Stimulated activated CD8-positive, alpha-beta memory T cell treated with anti-CD3 and anti-CD28 coated beads, Interleukin-4, amount 100 ng/mL, for 4 hours (primary cell): ENCODE measurements at places on chromosomes 2 and 18.

DNA sequence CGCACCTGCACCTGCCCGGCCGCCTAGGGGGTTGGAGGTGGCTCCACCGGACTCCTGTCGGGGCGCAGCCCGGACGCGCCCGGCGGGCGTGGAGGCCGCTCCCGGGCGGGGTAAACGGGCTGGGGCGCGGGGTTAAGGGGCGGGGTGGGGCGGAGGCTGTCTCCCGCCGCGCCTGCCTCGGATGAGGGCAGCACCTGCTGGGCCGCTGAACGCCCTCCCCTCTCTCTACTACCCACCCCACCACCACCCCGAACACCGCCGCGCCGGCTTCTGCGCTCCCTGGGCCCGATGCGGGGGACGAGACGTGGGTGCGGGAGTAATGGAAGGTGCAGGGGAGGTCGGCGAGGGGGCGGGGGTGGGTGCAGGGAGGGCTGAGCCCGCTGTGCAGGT lies 224.8 kb upstream of the ID2 start:
- DNase-seq, result no peak

- DNase-seq, result no peak
Measured at GRCh38 chr2:212723226-212723625, 184.6 kb upstream of the ERBB4 start.

GRCh38 chr18:37948471-37948870 lies 382.9 kb upstream of the CELF4 start:
- no peak for DNase-seq

- DNase-seq, result no peak
Measured at GRCh38 chr2:205187731-205188130, 494.6 kb upstream of the NRP2 start.

DNA sequence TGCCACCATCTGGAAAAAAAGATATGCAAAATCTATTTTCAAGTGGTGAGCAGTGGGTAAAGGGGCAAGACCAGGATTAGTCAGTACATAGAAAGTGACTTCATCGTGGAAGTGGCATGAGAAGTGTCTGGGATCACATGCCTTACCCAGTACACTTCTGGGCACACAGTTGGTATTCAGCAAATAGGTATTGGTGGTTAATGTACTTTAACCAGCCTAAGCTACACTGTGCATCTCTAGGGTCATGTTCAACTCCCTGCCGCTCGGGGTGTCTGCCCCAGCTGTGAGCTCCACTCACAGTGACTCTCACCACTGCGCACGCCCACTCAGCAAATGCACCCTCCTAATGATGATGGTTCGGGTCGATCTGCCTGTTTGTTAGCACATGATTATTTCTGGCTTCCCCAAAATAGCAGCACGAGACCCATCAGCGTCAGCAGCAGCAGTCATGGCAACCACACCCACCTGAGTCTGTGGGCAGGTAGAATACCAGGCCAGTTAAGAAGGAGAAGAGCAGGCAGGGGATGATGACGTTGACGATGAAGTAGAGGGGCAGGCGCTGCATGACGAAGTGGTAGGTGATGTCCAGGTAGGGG lies 11.1 kb downstream of the CHRNA1 start:
- no peak for DNase-seq

- no peak for DNase-seq
Measured at GRCh38 chr2:62286089-62286785, 90.3 kb downstream of the B3GNT2 start.

DNA sequence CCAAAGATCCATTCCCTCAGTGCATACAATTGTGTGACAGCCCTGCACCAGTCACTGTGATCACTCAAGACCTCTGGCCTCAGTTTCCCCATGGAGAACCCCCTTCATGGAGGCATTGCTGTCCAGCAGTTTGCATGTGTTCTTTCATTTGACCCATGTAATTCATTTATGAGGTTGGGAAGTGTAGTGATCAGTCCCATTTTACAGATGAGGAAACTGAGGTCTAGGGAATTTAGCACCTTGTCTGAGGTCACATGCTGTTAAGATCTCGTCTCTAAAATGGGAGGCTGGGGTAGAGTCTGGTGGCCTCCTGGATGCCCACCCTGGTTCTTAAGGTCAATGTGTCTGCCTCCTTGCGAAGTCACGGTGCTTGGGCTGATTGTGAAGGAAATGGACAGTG lies 19.1 kb downstream of the LDLRAD4 start:
- no peak for DNase-seq

DNA sequence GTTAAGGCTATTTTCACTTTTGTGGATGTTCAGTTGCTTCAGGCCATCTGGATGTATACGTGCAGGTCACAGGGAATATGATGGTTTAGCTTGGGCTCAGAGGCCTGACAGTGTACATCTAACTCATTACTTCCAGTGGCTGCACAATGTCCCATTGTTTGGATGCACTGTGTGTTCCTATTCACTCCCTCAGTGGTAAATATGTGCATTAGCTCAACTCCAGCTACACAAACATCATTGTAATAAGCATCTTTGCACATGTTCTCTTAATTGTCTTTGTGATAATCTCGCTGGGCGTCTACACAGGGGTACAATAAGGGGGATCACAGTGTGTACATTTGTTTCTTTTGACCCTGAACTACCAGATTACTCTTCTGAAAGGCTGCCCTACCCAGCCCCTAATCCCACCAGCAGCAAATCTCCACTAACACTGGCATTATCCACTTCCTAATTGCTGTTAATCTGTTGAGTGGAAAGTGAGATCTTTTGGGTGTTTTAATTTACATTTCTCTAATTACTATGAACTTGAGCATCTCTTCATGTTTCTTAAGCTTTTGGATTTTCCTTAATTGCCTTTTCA lies 56.1 kb upstream of the POLE4 start:
- DNase-seq, result no peak

- DNase-seq, result peak; percentile 91
Measured at GRCh38 chr2:96157649-96158553, 12.7 kb upstream of the DUSP2 start.

DNA sequence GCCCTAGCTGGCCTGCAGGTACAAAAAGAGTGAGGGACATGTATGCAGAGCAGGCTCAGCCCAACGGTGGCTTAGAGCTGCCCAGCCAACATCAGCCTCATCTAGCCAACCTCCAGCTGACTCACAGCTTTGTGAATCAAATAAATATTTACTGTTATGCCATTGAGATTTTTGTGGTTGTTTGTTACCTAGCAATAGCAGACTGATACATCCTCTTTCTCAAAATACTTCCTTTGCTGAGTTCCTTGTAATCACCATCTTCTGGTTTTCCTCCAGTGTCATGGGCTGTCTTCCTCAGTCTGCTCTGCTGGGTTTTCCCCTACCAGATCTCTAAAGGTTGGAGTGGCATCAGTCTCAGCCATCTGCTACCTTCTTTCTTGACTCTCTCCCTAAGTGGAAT lies 126.6 kb upstream of the SLC1A4 start:
- DNase-seq, result no peak

DNA sequence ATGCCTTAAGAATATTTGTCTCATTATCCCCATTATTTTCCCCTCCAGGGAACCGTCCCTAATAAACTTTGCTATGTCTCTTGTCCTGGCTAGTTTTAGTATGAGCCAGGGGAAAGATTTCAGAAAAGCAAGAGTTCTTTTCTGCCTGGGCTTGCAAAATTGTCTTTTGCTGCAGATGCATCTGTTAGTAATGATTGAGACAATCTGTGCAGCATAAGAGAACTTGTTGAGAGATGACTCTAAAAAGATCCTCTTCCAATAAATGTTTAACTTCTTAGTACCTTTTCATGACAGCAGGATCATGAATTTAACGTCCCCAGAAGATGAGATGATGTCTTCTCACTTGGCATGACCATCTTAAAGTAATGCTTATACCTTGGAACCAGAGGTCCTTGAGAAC lies 172.5 kb upstream of the CREB1 start:
- DNase-seq, result no peak

GRCh38 chr2:17160594-17160993 lies 357.6 kb downstream of the RAD51AP2 start:
- no peak for DNase-seq
